OCI-M1 (cell line): ENCODE measurements at places on chromosomes 6 and 20.

DNA sequence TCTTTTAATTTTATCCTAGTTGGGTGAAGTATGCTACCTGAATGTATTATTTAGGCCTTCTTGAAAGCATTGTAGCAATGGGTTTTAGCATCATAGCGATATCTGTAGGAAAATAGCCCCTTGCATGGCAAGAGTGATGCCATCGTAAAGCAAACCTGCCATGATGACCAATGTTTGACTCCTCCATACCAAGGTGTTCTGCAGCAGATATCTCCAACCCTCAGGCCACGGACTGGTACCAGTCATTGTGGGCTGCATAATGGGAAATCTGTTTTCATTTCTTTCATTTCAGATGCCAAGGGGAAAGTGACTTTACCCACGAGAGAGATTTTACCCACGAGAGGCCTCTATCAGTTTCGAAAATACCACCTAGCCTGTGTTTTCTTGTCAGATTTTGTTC is 6.2 kb downstream of the TXLNB start:
- no peak for DNase-seq

GRCh38 chr20:57866250-57867106 is 156.7 kb upstream of the PMEPA1 start:
- DNase-seq, result no peak

GRCh38 chr20:34863421-34863965 is 9.2 kb downstream of the GGT7 start:
- DNase-seq, result no peak

DNA sequence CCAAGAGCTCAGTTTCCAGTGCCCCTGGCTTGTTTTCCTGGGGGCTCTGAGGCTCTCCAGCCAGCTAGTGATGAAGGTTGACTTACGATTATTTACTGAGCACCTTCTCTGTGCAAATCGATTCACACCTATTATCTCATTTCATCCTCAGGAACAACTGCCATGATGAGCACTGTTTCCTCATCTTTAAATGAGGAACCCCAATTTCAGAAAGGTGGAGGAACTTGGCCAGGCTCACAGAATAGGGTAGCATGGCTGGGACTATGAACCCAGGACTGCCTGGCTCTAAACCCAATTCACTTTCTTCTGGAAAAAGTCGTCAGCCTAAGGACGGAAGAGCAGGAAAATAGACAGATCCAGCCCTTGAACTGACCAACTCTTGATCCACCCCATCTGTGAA is 3.5 kb upstream of the BPI start:
- DNase-seq, result no peak

GRCh38 chr20:24823176-24823784 is 125.8 kb upstream of the CST7 start:
- DNase-seq, result no peak

DNA sequence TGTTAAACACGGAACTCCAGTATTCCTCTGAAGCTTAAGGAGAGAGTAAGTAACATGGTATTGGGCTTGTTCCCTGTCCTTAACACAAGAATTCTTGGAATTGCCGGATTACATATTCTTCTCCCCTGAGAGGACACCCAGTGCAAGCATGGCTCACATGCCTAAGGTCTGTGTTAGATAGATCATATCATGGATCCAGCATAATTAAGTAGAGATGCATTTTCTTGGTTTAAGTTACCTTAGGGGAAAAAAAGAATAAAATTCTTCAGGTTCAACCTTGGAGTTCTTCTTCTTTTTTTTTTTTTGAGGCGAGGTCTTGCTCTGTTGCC is 53.9 kb downstream of the AKAP12 start:
- DNase-seq, result no peak

DNA sequence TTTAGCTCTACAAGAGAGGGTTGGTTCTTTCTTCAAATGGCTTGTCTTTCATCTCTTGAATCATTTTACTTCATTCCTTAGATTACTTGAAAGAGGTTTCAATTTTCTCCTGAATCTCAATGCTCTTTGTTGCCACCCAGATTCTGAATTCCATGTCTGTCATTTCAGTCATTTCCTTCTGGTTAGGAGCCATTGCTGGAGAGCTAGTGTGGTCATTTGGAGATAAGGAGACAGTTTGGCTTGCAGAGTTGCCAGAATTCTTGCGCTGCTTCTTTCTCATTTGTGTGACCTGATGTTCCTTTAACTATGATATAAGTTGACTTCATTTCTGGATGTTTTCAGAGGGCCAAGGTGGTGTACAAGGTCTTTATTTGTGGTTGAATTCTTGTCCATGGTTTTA is 157.8 kb downstream of the SLC22A3 start:
- DNase-seq, result peak; percentile 40

DNA sequence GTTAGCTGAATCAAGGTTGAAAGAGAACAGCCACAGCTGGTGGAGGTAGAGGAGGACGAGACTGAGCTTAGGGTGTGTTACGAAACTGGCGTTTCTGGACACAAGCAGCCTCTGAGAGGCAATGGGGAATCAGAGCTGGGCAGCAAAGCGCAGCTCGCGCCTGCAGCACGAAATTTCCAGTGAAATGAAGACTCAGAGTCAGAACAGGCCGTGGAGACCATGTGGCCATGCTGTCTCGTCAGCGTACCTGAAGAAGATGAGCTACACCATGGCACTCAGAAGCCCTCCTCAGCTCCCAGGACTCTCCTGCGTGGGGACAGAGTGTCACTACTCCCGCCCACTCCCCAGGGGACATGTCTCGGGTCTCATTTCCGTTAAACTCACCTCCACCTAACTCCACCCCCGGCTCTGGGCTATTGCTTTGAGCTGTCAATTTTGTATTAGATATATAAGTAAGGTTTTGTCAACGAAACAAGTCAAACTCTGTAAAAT is 256.9 kb downstream of the ERMARD start:
- DNase-seq, result no peak

GRCh38 chr20:24448170-24448569 is 21.3 kb upstream of the SYNDIG1 start:
- DNase-seq, result no peak

DNA sequence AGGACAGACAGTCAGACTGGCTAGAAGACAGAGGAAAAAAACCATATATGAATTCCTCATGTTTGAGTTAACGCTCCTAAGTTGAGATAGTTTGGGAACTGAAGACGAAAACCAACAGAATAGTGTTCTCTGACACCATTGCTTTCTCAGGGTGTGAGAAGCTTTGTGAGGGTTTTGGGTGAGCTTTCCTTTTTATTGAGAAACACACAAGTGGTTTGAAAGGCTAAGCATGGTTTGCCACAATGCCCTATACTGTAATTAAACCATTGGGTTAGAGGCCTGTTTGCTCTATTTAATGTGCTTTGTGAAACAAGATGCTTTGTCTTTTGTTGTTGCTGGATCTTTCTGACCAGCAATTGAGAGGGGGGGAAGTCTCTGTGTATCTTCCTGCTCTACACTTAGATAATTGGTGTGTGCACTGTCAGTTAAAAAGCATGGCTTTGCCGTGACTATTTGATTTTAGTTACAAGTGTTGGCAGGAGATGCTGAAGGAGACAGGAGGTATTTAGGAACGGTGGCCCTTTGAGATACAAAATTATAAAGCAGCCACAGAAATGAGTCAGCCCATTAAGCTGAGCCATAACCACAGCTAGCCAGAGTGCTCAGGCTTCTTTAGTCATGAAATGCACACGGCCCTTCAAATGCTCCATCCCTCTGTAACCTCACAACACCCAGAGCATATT is 273.0 kb upstream of the PREP start:
- peak; percentile 67 for DNase-seq

- DNase-seq, result peak; percentile 82
These were observed 6.2 kb downstream of the LINC00237 start for GRCh38 chr20:21099751-21100577.

DNA sequence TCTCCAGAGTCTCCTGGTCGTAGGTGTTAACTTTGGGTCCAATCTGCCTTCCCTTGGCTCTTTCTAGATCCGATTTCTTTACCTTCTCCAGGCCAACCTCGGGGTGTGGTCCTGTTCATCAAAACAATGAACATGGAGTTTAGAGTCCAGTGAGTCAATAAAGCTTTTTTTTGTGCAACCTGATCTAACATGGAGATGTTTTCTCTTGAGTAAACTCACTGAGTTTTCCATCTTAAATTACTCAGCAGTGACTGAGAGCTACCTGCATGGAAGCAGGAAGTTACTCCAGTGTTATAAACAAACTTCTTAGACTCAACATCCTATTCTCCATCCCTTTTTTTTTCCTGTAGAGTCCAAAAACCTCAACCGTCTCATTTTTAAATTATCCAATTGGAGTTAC is 14.9 kb upstream of the SLC22A1 start:
- no peak for DNase-seq

DNA sequence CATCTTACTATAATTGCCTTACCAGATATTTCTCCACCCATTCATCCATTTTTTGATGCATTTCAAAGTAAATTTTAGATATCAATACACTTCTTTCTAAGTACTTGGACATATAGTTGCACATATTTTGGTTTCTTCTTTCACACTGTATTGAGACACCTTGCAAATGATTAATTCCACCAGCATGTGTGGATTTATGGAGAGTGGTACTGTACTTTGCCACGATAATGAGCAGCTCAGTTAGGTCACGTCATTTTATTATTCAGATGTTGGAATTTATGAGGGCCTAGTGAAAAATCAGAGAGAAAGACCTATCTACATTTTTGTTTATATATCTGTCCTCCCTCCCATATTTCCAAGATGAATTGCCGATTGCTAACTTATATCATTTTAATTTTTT is 5.3 kb downstream of the NFYA start:
- DNase-seq, result no peak

- DNase-seq, result no peak
These were observed 709.0 kb downstream of the EPM2A start for GRCh38 chr6:145026267-145026679.

DNA sequence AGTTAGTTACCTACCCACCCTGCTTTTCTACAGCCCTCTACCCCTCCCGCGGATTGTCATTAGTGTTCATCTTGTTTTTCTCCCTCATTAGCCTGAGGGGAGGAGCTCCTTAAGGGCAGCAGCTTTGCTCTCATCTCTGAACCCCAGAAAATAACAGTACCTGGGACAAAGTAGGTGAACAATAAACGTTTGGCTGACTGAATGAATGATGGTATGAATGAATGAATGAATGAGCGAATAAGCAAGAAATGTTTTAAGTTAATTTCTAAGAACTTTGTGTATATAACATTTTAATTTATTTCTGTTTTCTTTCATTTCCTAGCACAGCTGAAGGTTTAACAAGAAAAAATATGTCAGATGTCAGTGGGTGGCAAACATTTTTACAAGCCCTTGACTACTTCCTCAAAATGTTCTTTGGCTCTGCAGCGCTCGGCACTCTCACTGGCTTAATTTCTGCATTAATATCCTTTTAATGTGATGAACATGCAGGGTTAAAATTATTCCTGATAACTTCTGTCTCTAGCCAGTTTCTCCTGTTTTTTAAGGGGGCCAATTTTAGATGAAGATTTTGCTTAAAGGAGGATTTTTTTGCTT is 50.1 kb downstream of the SLC9A8 start:
- DNase-seq, result no peak

GRCh38 chr6:167089243-167090142 is 33.4 kb upstream of the CCR6 start:
- no peak for DNase-seq
